ENCODE measurements at places on chromosomes 2 and 18.
A peak's percentile ranks its signal among the peaks of the same experiment; 100 is the strongest.

GRCh38 chr2:9805435-9806297, 37.6 kb upstream of the TAF1B start:
- no peak for DNase-seq

DNA sequence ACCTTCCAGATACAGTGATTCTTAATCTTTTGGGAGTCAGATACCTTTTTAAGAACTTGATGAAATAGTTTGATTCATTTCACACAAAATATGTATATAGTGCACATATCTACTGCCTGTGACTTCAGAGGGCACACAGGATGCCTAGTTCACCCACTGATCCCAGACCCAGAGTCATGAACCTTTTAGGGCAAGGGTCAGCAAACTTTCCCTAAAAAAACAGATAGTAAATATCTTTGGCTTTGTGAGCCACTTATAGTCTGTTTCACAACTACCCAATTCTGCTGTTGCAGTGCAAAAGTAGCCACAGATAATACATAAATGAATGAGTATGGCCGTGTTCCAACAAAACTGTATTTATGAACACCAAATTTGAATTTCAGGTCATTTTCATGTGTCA, 124.9 kb downstream of the ANKRD44 start:
- DNase-seq, result no peak

GRCh38 chr2:162091325-162092007, 17.5 kb upstream of the DPP4 start:
- no peak for DNase-seq

- peak; percentile 40 for DNase-seq
These were observed 56.8 kb downstream of the SRD5A2 start for GRCh38 chr2:31523871-31524492.

DNA sequence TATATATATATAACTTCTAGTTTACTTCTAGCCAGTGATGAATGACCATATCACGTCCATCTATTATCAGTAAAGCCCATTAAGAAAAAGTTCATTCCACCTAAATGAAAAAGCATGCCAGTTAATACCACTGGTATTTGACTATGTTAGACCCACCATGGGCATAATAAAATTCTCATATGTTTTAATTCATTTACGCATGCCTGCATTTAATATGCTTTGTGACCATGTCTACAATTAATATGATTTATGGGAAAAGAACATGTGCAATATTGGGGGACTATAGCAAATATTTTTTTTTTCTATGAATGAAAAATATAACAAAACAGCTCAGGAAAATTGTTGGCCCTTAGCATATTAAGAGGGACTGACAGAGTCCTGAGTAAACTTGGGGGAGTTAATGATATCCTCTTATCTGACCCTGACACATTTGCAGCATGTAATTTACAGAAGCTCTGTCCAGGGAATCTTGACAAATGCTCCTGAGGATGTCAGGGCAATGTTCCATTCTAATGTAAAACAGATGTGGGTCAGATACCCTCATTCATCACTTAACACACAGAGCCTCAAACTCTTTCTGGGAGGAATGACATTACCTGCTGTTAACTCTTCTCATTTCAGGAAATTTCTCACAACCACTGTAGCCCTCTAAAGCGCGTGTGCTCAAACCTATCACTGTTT, 90.6 kb downstream of the PAX3 start:
- no peak for DNase-seq

GRCh38 chr2:227932001-227932400, 60.6 kb downstream of the DAW1 start:
- no peak for DNase-seq

- DNase-seq, result no peak
These were observed 46.1 kb downstream of the CFAP36 start for GRCh38 chr2:55565613-55566012.

GRCh38 chr2:172613615-172614231, 57.8 kb downstream of the PDK1 start:
- DNase-seq, result no peak

DNA sequence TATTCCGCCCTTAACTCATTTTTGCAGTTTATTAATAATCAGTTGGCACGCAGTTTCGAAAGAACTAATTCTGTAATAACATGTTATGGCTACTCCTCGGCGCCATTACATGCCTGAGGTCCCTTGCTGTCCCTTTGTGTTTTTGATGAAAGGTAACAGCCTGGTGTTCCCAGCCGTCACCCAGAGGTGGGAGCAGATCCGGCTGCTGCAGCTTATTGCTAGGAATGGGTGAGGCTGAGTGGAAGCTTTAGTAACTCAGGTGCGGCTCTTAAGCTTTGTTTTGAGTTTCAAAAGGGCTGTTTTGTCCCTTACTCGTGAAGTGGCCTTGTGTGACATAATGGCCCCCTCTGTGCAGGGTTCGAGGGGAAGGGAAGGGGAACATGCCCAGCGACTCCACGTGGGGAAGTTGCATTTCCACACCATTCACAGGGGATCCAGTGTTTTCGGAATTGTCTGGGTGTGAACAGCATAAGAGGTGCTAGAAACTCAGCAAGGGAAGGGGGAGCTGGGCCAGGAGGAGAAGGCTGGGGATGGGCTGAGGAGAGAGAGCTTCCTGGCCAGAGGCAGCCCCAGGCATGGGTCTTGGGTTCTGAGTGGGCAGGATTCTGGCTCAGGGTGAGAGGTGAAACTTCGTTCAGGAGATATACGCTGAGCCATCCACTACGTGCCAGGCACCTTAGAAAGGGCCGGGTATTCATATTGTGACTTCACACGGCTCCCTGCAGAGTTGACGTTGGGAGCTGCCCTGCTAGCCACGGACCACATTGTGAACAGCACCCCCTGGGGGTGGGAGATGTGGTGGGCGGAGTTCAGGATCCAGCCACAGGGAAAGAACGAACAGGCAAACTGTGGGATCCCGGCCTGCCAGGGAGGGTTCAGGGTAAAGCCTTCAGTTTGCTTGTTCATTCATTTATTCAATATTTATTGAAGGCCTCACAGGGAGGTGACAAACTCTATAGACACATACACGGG, 84.4 kb downstream of the TGOLN2 start:
- DNase-seq, result peak; percentile 42

DNA sequence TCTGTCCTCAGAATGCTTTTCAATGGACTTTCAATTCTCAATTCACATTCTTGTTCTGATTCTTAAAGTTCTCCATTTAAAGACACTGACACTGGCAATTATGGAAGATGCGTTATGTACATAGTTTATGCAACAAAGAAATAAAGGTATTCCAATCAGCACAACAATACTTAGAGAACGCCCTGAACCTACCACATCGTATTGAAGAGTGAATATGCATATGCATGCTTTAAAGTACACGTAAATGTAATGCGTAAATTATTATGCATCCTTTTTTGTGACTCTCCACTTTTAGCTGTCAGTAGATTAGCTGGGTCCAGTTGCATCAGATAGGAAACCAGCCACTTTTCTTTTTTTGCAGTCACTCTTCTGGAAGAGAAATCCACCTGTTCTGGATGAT, 83.5 kb downstream of the RBM43 start:
- no peak for DNase-seq

DNA sequence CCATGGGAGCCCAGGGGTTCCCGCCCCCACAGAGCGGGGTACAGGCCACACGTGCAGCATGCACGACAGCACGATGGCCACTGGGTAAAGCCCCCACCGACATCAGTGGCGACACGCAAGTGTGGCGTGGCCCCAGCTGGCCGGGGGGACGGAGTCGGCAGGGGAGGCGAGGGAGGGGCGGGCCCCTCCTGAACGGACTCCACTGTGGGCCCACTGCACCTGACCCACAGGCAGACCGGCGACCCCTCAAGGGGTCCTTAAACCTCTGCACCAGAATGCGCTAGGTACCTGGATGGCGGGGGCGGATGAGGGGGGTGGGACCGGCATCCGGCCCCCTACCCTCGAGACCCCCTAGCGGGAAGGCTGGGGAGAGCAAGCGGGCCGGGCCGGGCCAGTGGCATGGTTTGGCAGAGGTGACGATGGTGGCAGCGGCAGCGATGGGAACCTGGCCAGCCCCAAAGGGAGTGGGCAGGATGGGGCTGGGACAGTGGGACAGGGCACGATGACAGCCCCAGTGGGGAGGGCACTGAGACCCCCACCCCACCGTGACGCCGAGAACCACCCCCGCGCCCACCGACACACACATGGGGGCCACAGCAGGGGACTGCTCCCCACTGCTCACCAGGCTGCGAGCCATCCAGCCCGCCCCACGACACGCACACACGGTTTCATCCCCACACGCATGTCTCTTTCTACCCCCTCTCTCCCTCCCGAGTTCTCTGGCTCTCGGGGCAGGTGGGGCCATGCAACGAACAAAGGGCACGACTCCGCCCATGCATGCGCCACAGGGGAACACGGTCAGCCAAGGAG, 91.9 kb upstream of the ANKRD30BL start:
- DNase-seq, result no peak

- DNase-seq, result no peak
These were observed 120.9 kb downstream of the SPTBN1 start for GRCh38 chr2:54577035-54577434.

DNA sequence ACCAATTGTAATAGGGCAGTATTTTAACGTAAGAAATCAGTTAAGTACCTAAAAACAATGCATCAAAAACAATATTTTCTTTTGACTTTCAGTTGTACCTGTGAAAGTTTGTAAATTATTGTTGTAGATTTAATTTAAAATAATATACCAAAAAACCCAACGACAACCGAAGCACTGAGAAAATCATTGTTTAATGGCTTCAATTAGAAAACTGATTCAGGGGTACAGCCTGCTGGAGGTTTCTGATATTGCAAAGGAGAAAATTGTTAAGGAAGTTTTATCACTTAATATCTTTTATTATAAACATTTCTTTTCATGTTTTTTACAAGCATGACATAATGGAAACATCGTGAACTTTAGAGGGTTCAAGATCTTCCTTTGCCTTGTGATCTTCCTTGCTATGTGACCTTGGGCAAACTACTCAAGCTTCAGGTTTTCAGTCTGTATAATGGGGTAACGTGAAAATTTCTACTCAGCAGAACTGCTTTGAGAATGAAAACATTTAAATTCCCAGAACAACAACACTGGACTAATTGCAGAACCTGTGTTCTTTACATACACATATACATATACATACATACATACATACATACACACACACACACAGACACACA, 76.3 kb upstream of the GLS start:
- peak; percentile 54 for DNase-seq

- no peak for DNase-seq
These were observed 147.4 kb downstream of the CERS6 start for GRCh38 chr2:168603439-168603961.

- no peak for DNase-seq
These were observed 138.5 kb upstream of the LYPD6 start for GRCh38 chr2:149191915-149192314.

GRCh38 chr2:95333888-95334338, 36.8 kb downstream of the KCNIP3 start:
- peak; percentile 14 for DNase-seq

DNA sequence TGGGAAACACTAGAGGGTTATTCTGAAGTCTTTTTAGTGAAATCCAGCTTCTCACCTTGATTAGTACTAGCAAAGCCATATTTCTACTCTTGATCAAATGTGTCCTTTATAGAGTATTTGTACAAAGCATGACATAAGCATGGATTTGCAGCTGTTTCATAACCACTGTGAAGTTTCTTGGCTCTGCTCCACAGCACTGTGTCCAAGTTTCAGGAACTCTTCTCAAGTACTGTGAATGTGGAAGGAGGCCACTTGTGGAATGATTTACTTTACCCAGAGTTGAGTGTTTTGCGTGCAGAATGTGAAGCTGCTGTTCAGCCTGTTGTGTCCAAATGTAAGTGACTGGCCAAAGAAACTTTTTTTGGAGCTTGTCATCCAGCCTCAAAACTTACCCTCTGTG, 16.2 kb upstream of the MAPRE2 start:
- no peak for DNase-seq

- no peak for DNase-seq
These were observed 249.2 kb upstream of the SLC39A10 start for GRCh38 chr2:195407783-195408182.

DNA sequence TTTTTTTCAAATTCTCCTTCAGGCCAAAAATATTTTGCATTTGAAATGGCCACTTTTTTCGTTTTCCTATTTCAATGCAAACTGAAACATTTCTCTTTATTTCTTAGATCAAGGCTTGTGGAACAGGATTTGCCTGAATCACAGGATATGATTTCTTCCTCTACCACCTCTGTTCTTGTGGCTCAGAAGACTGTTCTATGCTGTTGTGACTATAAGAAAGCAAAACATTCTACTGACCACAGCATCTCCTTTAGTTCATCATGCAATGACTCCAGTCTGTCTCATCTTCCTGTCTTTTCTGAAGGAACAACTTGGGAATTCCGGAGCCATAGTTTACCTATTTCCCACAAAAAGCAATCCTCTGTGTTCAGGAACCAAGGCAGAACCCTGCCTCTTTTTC, 16.2 kb upstream of the ZNF512 start:
- no peak for DNase-seq

- no peak for DNase-seq
These were observed 189.1 kb upstream of the BCL2L11 start for GRCh38 chr2:110931648-110932047.

DNA sequence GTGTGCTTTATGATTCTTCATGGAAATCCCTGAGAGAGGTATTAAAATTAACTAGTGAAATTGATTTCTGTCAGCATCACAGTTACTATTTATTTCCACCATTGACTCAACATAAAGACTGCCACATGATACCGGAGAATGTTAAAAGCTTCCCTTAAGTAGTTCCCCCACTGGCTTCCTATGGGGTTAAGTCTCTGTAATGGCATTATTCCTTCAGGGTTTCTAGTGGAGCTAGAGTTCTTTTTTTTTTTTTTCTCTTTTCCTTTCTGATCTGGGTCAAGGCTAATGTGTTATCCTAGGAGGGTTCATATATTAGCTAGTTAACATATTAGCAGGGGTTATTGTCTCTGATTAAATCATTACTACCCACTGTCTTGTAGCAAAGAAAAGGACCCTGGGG, 1919.1 kb upstream of the PIK3C3 start:
- DNase-seq, result no peak

DNA sequence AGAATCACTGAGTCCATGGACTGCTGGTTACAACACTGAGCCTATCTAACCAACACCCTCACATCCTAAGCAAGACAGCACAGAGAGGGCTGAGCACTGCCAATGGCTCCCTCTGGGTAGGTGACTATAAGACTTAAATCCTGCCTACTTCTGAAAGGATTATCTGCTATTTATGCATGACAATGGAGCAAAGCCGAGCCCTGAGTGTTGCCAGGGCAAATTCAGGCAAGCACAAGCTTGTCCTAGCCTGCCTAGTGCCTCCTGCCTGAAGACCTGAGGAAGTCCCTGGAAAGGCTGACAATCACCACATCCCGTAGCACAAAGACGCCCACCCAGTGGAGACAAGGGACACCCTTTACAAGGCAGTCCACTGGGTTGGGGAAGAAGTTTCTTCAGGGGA, 129.7 kb downstream of the OSR1 start:
- DNase-seq, result no peak

DNA sequence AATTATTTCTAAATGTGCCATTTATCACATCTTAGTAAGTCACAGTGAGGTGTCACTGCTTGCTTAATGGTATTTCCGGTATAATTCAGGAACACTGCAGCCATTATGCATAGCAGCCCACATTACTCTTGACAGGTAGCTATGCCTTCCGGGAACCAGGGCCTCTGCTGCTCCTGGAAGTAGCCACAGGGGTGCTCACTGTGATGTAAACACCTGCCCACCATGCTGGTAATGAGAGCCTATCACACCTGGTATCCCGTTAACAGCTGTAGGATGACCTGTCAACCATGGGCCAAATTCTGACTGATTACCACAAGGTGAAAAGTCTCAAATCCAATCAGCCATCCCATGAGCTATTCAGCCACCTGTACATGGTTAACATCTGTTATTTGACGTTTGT, 647.0 kb upstream of the NXPH2 start:
- no peak for DNase-seq

Data from pons (tissue), 1 donor.